Fibroblast of lung (primary cell): ENCODE measurements at places on chromosomes 12 and 14. TPM values are rescaled to one million over a fixed set of nuclear protein-coding genes. Genes with fewer than 3 reads are reported as not detected.

GUCY2C gene
- not detected in 2 replicates for total RNA-seq

DNAH10 gene
- 0.26 and 0.33 TPM in 2 replicates for total RNA-seq

SPTB gene
- under 0.01 TPM in 1 of 2 replicates, not detected in the other for total RNA-seq

CCDC177 gene
- not detected in 2 replicates for total RNA-seq

HOMEZ gene
- total RNA-seq: 3.3 and 4.6 TPM in 2 replicates

KLRG1 gene
- 1.0 and 1.8 TPM in 2 replicates for total RNA-seq

GZMH gene
- total RNA-seq: not detected in 2 replicates

CLEC12A gene
- not detected in 2 replicates for total RNA-seq

KNTC1 gene
- total RNA-seq: 8.0 and 14.4 TPM in 2 replicates

TCL1B gene
- total RNA-seq: not detected in 2 replicates

PPP1R1A gene
- not detected in 2 replicates for total RNA-seq

TESPA1 gene
- not detected in 2 replicates for total RNA-seq

KERA gene
- not detected in 2 replicates for total RNA-seq

KLRC3 gene
- not detected in 2 replicates for total RNA-seq

KRT77 gene
- total RNA-seq: not detected in 2 replicates

FAM90A1 gene
- 0.26 and 0.33 TPM in 2 replicates for total RNA-seq

SERPINA1 gene
- total RNA-seq: under 0.01 TPM in 1 of 2 replicates, not detected in the other

CLEC2A gene
- not detected in 2 replicates for total RNA-seq

KCNC2 gene
- total RNA-seq: not detected in 2 replicates

PCED1B gene
- total RNA-seq: 0.26 and 0.33 TPM in 2 replicates

KRT6A gene
- total RNA-seq: not detected in 2 replicates

EML1 gene
- total RNA-seq: 36.2 and 74.5 TPM in 2 replicates

GARIN6 gene
- total RNA-seq: not detected in 2 replicates

CATSPERB gene
- under 0.01 TPM in 1 of 2 replicates, not detected in the other for total RNA-seq

DDX51 gene
- total RNA-seq: 7.2 and 7.4 TPM in 2 replicates

PTGER2 gene
- 30.0 and 38.8 TPM in 2 replicates for total RNA-seq

TNS2 gene
- 52.4 and 60.6 TPM in 2 replicates for total RNA-seq

IL31 gene
- total RNA-seq: not detected in 2 replicates

RPL10L gene
- not detected in 2 replicates for total RNA-seq

PRIMA1 gene
- not detected in 2 replicates for total RNA-seq

EEF1AKMT3 gene
- total RNA-seq: 3.9 and 8.9 TPM in 2 replicates

TRIM9 gene
- total RNA-seq: 0.50 and 0.51 TPM in 2 replicates

SCAF11 gene
- total RNA-seq: 43.8 and 45.5 TPM in 2 replicates

CD27 gene
- 0.17 TPM in 1 of 2 replicates, not detected in the other for total RNA-seq
